Naive thymus-derived CD8-positive, alpha-beta T cell (primary cell): ENCODE measurements at places on chromosomes 5 and 9.
A peak's percentile ranks its signal among the peaks of the same experiment; 100 is the strongest.

DNA sequence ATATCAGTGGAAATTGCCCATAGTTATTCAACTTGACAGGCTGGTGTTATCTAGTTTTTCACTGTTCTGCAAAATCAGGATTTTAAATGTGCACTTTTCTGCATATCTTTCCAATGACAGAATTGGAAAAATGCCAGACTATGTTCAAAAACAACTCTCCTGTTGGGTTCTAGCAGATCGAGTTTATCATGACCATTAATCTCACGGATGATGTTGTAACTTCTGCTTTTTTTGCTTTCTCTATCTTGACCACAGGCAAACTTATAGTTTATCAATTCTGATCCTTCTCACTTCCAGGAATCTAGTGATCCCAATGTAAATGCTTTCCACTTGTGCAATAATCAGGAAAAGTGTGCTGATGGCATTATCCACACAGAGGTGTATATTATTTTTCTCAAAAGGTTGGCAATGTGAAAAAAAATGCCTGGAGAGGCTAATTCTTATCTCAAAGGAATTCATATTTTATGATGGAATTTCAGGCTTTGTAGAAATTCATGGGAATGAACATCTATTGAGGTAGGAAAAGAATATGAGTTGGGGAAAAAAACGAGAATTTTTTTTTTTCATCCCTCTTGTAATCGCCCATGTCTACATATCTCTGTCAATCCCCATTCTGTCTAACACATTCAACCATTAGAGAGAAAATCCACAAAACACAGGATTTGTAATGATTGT lies 73.6 kb upstream of the DAB2 start:
- H3K4me3 ChIP-seq, result no peak overlapping the region
- no peak overlapping the region for H3K27ac ChIP-seq

- H3K27ac ChIP-seq, result peak overlapping the region; percentile 21
- DNase-seq, result no peak
- H3K4me1 ChIP-seq, result peaks cover 76% of the 10 kb centered on the region
- peaks cover 23% of the 10 kb centered on the region for H3K36me3 ChIP-seq
Observed at GRCh38 chr9:79671558-79671957, 99.8 kb downstream of the TLE4 start.

- no peak overlapping the region for H3K4me3 ChIP-seq
- no peaks in the 10 kb centered on the region for H3K36me3 ChIP-seq
- no peak overlapping the region for H3K27ac ChIP-seq
- H3K27me3 ChIP-seq, result no peaks in the 10 kb centered on the region
Observed at GRCh38 chr5:63131626-63132285, 553.1 kb downstream of the LRRC70 start.

- no peaks in the 10 kb centered on the region for H3K4me1 ChIP-seq
- no peak for DNase-seq
- H3K4me3 ChIP-seq, result no peak overlapping the region
- peaks cover 2% of the 10 kb centered on the region for H3K27me3 ChIP-seq
- H3K27ac ChIP-seq, result no peak overlapping the region
Observed at GRCh38 chr5:127447827-127448226, 69.6 kb upstream of the PRRC1 start.

DNA sequence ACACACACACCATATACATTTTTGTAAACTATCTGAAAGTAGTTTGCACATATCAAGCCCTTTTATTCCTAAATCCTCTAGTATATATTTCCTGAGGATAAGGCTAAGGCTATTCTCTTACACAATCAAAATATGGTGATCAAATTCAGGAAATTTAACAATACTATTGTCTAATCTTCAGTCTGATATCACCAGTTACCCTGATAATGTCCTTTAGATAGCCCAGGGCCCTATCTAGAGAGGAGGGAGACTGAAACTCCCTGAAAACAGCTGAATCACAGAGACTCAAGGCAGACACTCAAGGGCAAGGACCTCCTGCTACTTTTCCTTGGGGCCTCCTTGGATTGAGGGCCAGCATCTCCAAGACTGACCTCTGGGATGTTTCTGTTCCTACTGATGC lies 30.4 kb downstream of the PTTG1 start:
- no peaks in the 10 kb centered on the region for H3K4me1 ChIP-seq
- no peak for DNase-seq
- H3K27ac ChIP-seq, result no peak overlapping the region

DNA sequence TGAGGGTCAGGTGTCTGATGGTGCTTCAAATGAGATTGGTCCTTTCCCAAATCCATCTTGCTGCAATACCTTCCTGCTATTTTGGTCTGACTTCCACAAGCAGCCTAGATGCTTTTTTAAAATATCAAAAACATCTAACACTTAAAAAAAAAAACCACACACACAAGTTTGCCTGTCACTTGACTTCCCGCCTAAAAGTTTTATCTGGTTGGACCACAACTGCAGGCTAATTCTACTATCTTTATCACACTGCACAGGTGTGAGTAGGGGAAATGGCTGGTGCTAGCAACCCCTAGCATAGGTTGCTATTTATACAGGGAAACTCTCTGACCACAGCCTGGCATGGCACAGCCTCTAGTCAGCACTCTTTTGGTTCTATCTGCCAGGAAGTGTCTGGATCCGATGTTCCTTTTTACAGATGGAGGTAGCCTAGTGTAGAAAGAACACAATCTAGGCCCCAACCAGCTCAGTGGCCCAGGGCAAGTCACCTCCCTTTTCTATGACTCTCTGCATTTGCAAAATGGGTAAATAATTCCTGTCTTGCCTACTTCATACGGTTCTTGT lies at the start of gene HEMGN:
HEMGN (minus strand) TSS at position 92 of the 564 bp plus-strand sequence; CDS start at position 56, 36 bp downstream.
- no peaks in the 10 kb centered on the region for H3K36me3 ChIP-seq
- no peaks in the 10 kb centered on the region for H3K27me3 ChIP-seq
- DNase-seq, result peak; percentile 65
- peaks cover 50% of the 10 kb centered on the region for H3K4me1 ChIP-seq
- H3K27ac ChIP-seq, result peak within 1 kb of the TSS; percentile 91

GRCh38 chr9:125233678-125234077 lies 7.5 kb downstream of the HSPA5 start:
- H3K4me1 ChIP-seq, result peaks cover 43% of the 10 kb centered on the region
- H3K36me3 ChIP-seq, result peaks cover 94% of the 10 kb centered on the region
- no peaks in the 10 kb centered on the region for H3K27me3 ChIP-seq
- H3K27ac ChIP-seq, result no peak overlapping the region

- no peaks in the 10 kb centered on the region for H3K36me3 ChIP-seq
- no peak overlapping the region for H3K27ac ChIP-seq
- DNase-seq, result no peak
Observed at GRCh38 chr9:9846557-9846956, 766.2 kb downstream of the PTPRD start.
